Globus pallidus (tissue), 1 donor: ENCODE measurements at places on chromosomes 5 and 9.
A peak's percentile ranks its signal among the peaks of the same experiment; 100 is the strongest.

- DNase-seq: no peak
Observed at GRCh38 chr9:20623748-20624124, 1.4 kb upstream of the MLLT3 start.

- DNase-seq: peak; percentile 29
Observed at GRCh38 chr5:137252512-137252911, 246.6 kb downstream of the SPOCK1 start.

- no peak for DNase-seq
Observed at GRCh38 chr5:10509575-10509974, 54.3 kb upstream of the ANKRD33B start.

- no peak for DNase-seq
Observed at GRCh38 chr5:93352186-93352585, 228.8 kb downstream of the NR2F1-AS1 start.

- peak; percentile 19 for DNase-seq
Observed at GRCh38 chr5:77437194-77437593, 54.9 kb downstream of the WDR41 start.

GRCh38 chr9:95028853-95029219, 288.7 kb downstream of the FANCC start:
- no peak for DNase-seq

DNA sequence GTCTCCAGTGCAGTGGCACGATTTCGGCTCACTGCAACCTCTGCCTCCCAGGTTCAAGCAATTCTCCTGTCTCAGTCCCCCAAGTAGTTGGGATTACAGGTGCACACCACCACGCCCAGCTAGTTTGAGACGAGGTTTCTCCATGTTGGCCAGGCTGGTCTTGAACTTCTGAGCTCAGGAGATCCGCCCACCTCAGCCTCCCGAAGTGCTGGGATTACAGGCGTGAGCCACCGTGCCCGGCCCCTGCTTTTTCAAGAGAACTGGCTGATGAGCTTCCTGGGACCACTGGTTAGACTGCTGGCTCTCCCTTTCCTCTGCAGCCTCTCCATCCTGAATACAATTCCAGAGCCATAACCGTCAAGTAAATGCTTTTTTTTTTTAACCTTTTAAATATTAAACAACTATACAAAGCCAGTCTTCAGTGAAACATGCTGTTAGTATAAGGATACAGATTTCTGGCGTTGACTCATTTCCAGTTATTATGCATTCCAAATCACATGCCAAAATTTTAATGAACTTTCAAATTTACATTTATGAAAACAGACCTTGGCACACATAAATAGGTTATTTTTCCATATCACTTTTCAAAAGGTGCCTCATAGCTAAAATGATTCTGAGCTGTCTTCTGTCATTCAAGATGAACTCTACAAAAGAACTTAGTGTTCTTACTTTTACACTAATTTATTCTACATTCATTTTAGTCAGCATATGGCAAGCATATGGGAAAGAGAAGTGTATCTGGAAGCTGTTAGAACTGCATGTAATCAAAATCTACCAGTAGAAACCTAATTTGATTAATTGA, 116.0 kb downstream of the MLLT3 start:
- DNase-seq: no peak

GRCh38 chr9:74589576-74589975, 92.4 kb downstream of the RORB start:
- no peak for DNase-seq

- peak; percentile 37 for DNase-seq
Observed at GRCh38 chr9:4077499-4078102, 222.3 kb downstream of the GLIS3 start.

- no peak for DNase-seq
Observed at GRCh38 chr5:60055168-60055567, 161.6 kb upstream of the PDE4D start.

DNA sequence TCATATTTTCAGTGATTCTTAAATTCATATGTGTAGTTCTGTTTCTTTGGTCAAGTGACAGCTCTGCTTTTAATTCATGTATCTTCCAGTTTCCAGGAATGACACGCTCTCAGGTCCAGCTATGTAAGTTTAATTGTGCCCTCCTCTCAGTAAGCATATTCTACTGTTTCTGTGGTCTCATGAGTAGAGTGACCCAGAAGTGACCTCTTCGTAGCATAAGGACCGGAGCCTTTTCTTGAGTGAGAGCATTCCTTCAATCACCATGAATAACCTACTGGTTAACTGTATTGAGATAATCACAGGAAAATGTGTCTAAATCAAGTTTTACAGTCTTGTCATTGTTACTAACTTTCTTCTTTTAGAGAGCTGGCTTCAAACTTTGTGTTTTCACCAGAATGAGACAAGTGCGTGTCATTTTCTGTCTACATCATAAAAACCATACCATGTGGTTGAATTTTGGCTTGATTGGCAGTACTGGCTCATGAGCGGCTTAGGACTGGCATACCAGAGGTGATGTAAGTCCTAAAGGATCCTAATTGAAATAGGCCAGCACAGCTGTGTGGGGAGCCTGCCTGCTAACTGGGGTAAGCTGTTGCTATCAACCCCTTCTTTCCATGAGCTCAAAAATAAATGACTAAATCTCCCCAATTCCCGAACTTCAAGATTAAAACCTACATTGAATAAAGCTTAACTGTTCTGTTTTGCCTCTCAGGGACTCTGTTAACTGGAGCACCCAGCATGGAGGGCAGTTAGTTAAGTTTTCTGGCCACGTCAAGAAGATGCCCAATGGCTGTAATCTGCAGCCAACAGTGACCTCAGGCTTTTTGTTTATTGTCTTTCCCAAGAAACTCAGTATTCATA, 4.8 kb downstream of the ADAMTSL1 start:
- peak; percentile 84 for DNase-seq

DNA sequence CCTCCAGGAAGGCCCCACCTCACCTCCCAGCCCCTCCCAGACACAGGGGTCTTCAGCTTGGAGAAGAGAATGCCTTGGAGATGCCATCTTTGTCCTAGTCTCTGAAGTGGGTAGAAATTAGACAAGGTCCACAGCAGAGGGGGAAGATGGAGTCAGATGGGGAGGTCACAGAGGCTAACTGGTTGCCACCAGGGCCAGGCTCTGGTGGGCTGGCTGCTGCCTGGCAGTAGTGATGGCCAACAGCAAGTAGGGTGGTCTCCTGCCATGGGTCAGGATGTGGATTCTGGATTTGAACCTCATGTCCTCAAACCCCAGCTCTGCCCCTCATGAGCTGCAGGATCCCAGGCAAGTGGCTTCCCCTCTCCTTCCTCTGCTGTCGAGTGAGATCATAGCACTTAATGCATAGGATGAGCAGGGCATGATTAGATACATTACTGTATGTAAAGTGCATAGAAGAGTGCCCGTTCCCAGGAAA, 38.7 kb upstream of the NEK6 start:
- no peak for DNase-seq

- DNase-seq: no peak
Observed at GRCh38 chr9:85700330-85700729, 41.4 kb downstream of the AGTPBP1 start.

- peak; percentile 6 for DNase-seq
Observed at GRCh38 chr5:98109561-98110006, 663.9 kb upstream of the RGMB start.

DNA sequence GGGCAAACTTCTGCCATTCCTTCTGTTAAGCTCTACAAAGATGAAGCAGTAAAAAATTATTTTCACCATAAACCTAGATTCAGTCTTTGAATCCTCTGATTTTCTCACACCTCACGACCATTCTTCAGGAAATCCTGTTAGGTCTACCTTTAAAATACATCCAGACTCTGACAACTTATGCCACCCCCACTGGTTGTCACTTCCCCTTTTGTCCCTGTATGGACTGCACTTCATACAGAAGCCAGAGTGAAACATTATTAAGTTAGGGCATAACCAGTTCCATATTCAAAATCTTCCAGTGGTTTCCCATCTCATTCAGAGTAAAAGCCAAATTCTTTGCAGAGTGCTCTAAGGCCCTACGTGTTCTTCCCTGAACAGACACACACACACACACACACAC, 499.8 kb downstream of the RASEF start:
- DNase-seq: no peak

- no peak for DNase-seq
Observed at GRCh38 chr5:64417390-64417789, 88.4 kb upstream of the RGS7BP start.

DNA sequence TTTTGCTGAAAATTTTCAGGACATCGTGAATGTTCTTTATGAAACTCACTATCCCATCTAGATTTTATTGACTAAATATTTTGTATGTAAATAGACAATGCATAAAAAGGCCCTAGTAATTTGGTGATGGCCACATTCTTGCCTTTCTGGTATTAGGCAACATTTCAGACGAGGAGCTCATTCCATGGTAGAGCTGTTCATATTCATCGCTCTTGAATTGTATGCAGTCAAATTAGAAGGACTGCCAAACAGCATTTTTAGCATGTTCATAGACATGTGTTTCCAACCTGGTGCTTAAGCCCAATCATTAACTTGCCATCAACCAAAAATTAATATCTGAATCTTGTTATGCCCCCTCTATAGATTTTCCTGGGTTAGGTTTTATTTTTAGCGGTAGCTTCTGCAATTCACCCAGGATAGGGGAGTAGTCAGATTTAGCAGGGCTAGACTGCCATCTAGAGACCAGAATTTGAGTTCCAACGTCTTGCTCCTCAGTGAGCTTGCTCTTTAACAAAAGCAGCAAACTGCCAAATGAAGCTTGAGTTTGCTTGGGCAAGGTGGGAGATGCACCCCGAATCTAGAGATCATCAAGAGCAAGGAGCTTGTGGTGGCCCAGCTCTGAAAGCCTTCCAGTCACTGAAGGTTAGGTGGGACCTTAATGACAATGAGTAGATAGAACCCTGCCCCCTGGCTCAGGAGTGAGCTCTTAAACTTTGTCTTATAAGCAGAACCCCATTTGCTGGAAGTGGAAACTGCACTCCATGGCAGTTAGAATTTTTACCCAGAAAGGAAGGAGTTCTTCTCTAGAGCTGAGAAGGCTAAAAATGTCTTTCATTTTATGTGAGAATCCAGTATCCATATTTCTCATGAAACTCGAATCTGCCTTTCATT, 456.2 kb downstream of the RASEF start:
- DNase-seq: peak; percentile 12

DNA sequence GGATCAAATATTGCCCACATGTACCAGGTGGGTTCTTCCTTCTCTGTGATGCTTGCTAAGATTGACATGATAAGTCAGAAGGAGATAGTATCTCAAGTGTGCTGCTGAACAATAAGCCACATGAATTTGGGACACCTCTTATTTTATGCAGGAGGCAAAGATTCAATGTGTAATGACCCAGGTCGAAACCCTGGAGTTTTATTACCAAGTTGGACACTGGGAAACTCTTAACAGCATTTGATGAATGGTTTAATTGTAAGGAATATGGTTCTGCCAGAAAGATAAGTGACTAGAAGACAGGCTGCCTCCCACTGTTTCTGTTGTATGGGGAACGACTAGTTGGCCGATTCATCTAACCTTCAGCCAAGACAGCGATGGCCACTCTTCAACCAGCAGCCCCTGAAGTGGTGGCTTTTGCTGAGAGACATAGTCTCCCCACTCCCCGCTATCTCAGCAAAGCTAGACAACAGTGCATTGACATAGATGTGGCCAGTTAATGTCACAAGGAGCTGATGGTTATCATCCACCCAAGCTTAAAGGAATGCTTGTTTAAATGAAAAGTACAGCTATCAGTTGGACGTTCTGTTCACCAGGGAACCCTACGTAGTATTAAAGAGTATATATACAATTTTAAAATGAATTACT, 407.7 kb downstream of the KDM4C start:
- no peak for DNase-seq

- peak; percentile 76 for DNase-seq
Observed at GRCh38 chr9:34591248-34591916, 1.9 kb upstream of the CNTFR start.

GRCh38 chr5:3456121-3456681, 139.4 kb upstream of the IRX1 start:
- peak; percentile 7 for DNase-seq

GRCh38 chr5:156120777-156121176, 206.2 kb upstream of the SGCD start:
- no peak for DNase-seq

DNA sequence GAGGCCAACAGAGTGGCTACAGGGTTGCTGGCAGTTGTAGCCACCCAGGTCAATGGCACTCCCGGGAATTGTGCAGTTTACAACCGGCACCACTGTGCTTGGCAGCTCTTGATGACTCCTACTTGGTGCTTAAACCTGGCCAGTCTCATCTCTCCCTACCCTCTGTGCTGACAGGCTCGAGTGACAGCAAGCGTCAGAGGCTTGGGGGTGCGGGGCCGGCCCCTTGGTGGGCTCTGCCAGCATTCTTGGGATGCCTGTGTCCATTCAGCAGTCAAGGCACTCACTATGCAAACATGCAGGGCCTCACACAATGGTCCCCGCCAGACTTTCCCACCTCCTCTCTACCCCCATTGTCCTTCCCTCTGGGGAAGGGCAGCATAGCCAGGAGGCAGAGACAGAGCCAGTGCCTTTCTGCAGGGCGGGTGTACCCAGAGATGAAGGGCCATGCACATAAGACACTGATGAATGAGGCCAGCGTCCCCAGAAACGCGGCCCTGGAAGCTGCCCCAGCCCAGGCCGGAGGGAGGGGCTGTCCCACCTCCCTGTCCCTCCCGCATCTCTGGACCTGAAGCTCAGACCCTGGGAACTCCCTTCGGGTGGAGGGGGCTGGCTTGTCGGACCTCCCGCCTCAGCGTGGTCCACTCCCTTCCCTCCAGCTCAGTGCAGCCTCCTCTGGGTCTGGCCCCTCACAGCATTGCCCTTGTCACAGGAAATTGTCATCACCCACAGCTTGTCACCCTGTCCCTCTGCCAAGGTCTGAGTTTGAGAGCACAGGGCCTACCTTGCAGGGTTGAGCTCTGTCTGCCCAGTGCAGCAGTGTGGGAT, 26.4 kb upstream of the NOTCH1 start:
- no peak for DNase-seq

- DNase-seq: no peak
Observed at GRCh38 chr5:109155625-109156024, 254.1 kb downstream of the PJA2 start.

GRCh38 chr9:85577353-85577952, 164.3 kb downstream of the AGTPBP1 start:
- no peak for DNase-seq

DNA sequence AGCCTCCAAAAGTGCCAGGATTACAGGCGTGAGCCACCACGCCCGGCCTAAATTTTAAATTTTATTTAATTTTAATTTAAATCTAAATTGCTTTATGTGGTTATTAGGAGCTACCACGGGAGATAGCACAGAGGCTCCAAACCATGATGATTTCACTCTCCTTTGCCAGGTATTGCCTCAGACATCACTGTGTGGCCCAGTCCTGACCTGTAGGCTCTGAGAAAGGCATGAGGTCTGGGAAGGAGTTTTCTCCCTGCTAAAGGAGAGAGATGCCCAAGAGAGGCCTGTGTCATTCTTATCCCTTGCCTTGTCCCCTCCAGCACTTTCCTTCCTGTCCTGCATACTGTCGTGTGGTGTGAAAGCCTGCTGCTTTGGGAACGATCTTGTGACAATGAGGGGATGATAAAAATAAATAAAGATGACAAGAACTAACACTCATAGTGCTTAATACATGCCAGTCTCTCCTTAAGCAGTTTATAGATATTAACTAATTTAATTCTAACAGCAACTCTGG, 37.0 kb upstream of the BASP1 start:
- no peak for DNase-seq

- DNase-seq: no peak
Observed at GRCh38 chr5:137478043-137478442, 21.1 kb downstream of the SPOCK1 start.
